ENCODE measurements at places on chromosomes 7 and 10. TPM values are rescaled to one million over a fixed set of nuclear protein-coding genes. Genes with fewer than 3 reads are reported as not detected.

DNA sequence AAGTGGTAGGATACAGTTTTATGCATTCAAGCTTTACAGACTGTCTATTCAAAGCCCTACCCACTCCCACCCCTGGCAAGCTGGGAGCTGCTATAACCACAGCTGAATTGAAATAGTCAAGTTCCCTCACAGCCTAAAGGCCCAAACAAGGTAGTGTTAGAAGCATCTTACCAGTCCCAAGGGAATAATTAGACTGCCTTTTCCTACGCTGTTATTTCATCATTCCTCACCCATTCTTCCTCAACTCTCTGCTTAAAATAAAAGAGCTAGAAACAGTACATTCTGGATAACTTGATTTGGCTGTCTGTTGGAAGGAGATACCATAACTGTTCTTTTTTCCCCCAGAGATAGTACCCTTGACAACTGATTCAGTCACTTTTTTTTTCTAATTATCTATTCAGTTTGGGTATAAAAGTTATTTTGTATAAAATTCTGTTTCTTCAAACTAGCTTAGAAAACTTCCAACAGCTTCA lies 54.0 kb downstream of the RAPGEF5 start:
- DNase-seq, result no peak

- no peak for DNase-seq
Measured at GRCh38 chr7:33070277-33070676, 7.7 kb upstream of the NT5C3A start.

DNA sequence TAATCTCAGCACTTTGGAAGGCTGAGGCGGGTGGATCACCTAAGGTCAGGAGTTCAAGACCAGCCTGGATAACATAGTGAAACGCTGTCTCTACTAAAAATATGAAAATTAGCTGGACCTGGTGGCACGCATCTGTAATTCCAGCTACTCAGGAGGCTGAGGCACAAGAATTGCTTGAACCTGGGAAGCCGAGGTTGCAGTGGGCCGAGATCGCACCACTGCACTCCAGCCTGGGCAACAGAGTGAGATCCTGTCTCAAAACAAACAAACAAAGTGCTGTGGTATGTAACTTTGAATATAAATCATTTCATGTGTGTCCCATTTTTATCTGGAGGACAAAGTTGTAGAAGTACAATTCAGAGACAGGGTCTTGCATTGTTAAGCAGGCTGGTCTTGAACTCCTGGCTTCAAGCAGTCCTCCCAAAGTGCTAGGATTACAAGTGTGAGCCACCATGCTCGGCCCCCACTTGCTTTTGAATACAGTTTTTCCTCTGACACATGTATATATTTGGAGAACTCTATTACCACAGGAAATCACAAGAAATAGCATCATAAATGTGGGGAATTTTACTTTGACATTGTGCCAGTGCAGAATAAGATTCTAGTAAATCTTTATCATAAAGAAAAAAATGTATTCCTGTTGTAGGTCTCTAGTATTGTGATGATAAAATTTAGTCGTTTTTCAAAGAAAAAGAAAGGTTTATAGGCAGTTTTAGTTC lies 32.6 kb downstream of the PTPN12 start:
- no peak for DNase-seq

DNA sequence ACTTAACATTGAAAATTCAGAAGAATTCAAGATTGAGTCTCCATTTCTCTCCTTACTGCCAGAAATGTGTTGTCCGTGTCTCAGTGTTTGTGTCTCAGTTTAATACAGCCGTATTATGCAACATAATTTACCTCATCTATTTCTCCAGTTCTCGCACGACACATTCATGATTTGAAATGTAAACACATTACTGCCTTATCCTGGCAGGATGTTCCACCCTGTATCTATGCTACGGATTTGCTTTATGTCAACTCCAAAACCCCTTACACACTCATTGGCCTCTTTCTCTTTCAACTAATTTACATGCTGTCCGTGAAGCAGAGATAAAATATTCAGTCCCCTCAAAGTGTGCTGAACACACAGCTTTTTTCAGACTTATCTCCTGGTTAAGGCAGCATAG lies 653.7 kb upstream of the SEMA3D start:
- DNase-seq, result no peak

- DNase-seq, result no peak
Measured at GRCh38 chr7:148348466-148348865, 242.1 kb upstream of the C7orf33 start.

DNA sequence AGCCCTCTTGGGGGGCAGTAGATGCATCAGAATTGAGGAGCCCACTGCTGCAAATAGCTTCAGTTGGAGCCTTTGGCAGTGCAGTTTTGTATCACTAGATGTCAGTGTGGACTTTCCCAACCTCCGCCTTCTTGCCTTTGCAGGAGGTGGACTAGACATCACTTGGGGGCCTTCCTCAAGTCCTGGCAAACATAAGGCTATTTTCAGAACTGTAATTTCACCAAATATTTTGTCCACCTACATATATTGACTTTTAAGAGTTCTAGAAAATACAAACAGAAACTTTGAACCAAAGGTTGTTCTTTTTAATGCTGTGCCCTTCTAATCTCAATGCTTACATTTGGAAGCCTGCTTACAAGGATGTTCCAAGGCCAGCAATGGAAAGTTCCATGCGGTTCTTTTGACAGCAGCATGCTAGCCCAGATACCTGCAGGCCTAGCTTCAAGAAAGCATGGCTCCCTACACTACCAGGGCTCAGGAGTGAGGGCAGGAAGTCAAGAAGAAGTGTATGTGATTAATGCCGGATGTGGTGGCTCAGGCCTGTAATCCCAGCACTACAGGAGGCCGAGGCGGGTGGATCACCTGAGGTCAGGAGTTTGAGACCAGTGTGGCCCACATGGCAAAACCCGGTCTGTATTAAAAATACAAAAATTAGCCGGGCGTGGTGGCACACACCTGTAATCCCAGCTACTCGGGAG lies 8.0 kb upstream of the ZNRF2 start:
- DNase-seq, result peak; percentile 61

Gene NEUROG3
- total RNA-seq, result not detected

Gene PRKCQ
- total RNA-seq, result 1.5 TPM

Gene GCC1
- total RNA-seq, result 26.6 TPM
